ENCODE measurements at places on chromosomes 5 and 9. TPM values are rescaled to one million over a fixed set of nuclear protein-coding genes. Genes with fewer than 3 reads are reported as not detected.

- DNase-seq = no peak
These were observed 69.9 kb upstream of the NAA35 start for GRCh38 chr9:85871008-85871407.

DNA sequence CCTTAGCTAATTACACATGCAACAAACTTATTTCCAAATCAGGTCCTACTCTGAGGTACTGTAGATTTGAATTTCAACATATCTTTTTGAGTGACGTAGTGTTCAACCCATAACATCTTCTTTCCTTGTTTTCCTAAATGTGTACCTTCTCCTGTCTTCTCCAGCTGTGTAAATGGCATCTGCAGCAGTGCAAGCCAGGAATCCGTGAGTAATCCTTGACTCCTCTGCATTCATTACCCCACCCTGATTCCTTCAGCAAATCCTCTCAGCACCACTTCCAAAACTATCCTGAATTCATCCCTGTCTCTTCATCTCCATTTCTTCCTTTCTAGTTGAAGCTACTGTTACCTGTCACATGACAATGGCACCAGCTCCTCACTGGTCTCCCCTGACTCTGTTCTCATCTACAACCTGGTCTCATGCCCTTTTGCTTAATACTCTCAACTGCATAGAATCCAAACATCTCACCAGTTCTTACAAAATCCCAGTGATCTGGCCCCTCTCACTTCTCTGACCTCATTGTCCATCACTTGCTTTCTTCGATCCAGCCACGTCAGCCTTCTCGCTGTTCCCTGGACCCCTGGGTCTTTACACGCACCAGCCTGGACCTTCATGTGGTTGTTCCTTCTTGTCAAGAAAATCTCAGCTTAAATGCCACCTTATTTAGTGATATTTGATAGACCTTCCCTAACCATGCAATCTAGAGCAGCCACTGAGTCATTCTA lies 14.6 kb upstream of the TRAF1 start:
- no peak for DNase-seq

DNA sequence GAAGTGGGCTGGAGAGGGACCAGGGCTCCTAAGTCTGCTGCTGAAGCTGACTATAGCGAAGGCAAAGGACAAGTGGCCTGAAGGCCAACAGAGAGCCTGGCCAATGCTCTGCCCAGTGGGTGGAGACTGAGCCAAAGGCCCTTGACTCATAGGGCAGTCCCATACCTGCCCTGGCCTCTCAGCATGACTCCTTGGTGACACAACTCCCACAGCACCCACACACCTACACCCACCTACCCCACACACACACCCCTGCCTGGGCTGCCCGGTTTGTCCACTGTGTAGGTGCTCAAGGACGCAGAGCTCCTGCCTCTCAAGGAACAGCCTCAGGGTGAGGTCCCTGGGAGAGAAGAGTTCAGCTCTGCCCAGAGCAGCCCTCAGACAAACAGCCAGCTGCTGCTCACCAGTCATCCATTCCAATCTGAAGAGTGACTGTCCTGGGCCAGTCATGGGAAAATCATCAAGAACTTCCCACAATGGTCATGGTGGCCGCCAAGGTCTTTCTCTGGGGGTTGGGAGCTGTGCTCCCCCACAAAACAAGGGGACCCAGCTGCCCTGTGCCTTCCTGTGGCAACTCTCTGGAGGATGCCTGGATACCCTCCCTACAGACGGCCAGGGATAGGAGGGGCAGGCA lies 5.0 kb downstream of the TNIP1 start:
- no peak for DNase-seq

DNA sequence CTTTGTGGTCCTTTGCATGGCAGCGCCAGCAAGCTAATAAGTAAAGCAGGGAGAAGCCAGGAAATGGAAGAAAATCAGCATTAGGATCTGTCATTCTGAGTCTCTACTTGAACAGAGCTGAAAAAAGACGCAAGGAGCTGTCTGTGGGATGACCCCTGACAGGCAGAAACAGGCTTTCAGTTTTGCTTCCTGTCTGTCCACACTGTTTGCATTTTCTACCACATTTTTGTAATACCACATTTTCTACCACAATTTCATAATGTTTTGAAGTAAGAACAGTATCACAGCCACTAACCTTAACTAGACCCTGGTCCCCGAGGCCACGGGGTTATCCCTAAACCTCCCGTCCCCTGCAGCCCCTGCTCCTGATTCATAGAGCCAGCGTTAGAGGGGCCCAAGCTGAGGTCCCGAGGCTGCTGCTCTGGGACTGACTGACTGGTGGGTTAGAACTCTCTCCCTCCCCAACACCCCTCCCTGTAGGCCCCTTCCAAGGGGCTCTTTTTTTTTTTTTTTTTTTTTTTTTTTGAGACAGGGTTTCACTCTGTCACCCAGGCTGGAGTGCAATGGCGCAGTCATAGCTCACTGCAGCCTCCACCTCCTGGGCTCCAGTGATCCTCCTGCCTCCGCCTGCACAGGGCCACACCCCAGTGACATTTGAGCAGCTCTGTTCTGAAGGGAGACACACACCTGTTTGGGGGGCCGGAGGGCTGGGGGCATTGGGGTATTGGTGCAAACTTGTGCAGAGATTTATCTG lies 4.0 kb upstream of the CLIC3 start:
- DNase-seq = no peak

- no peak for DNase-seq
These were observed 48.9 kb downstream of the PDE6A start for GRCh38 chr5:149895416-149896345.

- DNase-seq = no peak
These were observed 21.9 kb upstream of the FBXW2 start for GRCh38 chr9:120815075-120815474.

GRCh38 chr5:95445995-95446394 lies 54.8 kb downstream of the FAM81B start:
- DNase-seq = no peak

DNA sequence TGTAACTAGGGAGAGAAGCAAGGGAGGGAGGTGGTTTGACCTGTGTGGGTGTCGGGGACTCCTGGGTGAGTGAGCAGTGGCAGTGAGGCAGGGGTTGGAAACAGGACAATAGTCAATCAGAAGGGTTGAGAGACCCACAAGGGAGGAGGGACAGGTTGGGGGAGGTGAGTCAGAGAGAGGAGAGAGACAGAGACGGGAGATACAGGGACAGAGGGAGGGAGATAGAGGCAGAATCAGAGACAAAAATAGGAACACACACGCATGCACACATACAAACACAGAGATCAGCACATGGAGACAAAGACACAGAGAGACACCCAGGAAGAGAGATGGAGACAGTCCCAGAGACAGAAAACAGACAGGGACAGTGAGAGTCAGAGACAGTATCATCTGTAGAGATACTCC lies 39.3 kb upstream of the PTGS1 start:
- DNase-seq = no peak

- peak; percentile 68 for DNase-seq
These were observed 49.9 kb downstream of the CDO1 start for GRCh38 chr5:115766608-115767007.

DNA sequence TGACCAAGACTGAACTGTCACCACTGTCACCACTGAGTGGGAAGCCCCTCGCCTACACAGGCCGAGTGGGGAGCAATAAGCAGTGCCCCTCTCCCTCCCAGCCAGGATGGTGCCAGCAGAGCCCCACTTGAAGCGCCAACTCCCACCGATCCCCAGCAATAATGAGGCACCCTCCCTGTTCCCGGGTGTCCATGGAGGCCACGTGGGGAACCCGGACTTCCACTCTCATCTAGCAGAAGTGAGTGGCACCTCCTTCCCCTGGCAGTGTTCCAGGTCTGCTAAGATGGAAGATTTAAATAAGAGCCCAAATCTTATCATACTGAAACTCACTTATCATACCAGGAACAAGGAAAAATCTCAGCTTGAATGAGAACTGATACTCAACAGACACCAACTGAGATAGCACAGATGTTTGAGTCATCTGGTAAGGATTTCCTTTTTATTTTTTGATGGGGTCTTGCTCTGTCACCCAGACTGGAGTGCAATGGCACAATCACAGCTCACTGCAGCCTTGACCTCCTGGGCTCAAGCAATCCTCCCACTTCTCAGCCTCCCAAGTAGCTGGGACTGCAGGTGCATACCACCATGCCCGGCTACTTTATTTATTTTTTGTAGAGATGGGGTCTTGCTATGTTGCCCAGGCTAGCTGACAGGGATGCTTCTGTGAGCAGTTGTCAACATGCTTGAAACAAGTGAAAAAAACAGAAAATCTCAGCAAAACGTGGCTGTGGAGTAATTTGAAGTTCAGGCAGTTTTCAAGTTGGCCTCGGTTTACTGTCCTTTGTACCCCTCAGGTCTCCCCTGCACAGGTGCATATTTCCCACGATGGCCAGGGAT lies 29.6 kb upstream of the ASS1 start:
- no peak for DNase-seq

DNA sequence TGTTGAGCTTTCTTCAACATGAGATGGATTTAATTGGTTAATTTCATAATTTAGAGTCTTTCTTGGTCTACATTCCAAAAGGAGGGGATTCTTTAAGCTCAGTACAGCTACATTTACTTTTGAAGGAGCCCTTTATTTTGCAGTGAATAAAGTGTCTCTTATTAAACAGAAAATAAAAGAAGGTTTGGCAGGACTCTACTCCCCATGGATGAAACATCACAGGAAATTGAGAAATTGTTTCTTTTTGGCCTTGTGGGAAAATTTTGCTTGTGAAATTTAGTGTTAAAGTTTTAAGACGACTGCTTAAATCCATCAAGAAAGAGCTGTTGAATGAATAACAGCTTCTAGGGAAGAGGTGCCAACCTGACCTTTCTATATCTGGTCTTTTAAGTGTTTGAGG lies 187.7 kb downstream of the NTRK2 start:
- no peak for DNase-seq

GRCh38 chr5:131384616-131385214 lies 120.9 kb downstream of the CDC42SE2 start:
- DNase-seq = no peak

DNA sequence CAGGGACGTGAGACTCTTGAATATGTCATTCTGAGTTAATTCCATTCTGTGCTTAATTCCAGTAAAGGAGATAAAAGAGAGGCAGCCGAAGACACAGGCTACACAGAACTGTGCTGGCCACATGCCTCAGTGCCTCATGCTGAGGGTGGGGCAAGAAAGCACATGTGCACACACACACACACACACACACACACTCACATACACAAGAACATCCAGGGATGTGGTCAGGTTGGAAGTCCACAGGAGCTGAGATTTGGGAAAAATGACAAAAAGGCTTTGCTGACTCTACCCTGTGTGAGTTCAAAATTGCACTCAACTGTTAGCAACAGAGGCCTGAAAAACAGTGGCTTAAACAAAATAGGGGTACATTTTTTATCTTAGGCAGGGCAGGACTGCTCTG lies 40.5 kb downstream of the ALG2 start:
- DNase-seq = no peak

- no peak for DNase-seq
These were observed 398.5 kb upstream of the RPS23 start for GRCh38 chr5:82676661-82677060.

DNA sequence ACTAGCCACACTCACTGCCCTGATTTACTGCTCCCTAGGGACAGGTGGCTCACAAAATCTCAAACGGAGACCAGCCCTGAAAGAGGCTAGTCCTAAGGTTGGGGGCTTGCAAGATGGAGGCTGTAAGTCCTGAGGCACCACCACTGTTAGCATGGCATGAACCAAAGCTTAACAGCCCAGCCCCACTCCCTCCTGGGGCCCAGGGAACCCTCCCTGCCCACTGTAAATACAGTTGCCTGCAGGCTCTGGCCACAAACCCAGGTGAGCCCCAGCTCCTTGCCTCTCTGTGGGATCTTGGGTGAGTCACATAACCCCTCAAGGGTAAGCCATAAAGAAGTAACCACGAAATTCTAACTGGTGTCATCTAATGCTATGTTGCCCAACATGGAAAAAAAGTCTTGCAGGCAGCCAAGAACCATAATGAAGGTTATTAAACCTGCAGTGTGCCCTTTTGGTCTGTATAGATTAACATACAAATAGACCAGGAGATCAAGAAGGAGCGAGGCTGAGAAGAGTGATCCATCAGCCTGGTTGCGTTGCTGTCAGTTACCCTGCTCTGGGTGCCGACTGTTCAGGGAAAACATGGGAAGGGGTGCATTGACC lies 1.7 kb upstream of the POMT1 start:
- no peak for DNase-seq

- DNase-seq = peak; percentile 11
These were observed 39.1 kb downstream of the TPD52L3 start for GRCh38 chr9:6367128-6367890.

DNA sequence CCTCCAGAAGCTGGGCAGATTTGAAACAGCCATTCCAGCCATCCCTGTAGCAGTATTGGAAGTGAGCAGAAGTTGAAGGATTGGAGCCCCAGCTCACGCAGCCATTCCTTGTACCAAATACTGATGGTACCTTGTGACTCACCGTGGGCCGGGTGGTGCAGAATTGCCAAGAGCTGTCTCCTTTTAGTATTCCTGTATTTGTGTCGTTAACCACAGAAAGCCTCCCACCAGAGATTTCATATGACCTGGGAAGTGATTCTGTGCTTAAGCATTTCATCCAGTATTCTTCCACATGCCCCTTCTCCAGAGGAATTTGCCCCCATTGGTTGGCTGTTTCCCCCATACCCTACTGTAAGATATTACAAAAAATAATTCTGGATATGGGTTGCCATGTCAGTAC lies 17.7 kb upstream of the TLX3 start:
- no peak for DNase-seq

DNA sequence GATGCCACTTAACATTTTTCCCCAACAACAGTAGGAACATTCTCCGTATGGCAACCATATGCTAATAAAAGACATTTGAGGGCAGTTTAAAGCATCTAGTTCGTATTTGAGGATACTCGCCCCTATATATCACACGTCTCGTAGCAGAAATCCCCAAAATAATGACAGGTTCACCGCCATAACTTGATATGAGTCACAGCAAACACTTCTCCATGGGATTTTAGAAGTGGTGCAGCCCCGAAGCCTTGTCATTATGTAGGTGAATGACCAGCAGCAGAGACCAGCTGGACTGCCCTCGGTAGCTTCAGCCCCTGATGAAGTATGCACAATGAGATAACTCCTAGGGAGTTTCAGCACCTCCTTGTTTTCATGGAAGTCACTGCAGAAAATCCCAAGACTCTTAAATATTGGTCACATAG lies 2.0 kb downstream of the CTNND2 start:
- DNase-seq = no peak

DNA sequence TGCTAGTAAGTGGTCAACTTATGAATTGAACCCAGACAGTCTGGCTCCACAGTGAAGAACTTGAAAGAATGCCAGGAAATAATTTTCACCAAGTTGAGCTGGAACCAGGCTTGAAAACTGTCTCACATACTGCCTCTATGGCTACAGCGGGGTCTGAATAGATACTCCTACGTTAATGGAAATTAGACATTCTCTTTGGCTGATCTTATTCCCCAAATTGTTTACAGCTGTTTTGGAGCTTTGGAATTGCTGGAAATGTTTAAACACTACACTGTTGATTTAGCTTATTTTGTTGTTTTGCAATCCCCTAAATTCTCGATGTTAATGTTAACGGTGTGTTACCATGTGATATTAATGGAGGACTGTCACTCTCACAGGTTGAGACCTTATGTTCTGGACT lies 146.4 kb downstream of the FBXL7 start:
- DNase-seq = no peak

Gene FGD3
- total RNA-seq = 0.17 TPM

Gene CBY3
- not detected for total RNA-seq

Gene IL4
- not detected for total RNA-seq

Gene PCDHGA8
- 1.4 TPM for total RNA-seq

Gene RASGEF1C
- total RNA-seq = not detected

Gene PLAC8L1
- total RNA-seq = not detected
